ENCODE measurements at places on chromosomes 5 and 9.

GRCh38 chr5:80711938-80712337 lies 57.2 kb upstream of the DHFR start:
- DNase-seq = no peak

GRCh38 chr9:128053560-128053959 lies 13.6 kb downstream of the NAIF1 start:
- no peak for DNase-seq

- no peak for DNase-seq
Measured at GRCh38 chr5:91103353-91104061, 279.6 kb downstream of the ARRDC3 start.

DNA sequence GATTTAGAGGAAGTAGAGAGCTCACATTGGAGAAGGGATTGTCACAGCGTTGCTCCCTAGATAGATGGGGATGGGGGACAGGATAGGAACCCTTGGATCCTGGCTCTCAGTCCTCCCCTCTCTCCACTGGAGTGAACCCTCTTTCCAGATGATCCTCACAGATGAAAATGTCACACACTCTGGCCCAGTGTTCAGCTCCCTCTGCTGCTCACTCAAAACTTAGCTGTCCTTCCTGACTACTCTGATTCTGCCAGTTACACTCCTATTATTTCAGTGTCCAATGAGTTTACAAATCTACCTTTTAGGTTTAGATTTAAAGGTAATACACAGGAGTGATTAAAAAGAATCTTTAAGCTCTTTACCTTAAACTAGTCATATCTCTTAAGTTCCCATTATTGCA lies 5.8 kb upstream of the SPINK7 start:
- no peak for DNase-seq

DNA sequence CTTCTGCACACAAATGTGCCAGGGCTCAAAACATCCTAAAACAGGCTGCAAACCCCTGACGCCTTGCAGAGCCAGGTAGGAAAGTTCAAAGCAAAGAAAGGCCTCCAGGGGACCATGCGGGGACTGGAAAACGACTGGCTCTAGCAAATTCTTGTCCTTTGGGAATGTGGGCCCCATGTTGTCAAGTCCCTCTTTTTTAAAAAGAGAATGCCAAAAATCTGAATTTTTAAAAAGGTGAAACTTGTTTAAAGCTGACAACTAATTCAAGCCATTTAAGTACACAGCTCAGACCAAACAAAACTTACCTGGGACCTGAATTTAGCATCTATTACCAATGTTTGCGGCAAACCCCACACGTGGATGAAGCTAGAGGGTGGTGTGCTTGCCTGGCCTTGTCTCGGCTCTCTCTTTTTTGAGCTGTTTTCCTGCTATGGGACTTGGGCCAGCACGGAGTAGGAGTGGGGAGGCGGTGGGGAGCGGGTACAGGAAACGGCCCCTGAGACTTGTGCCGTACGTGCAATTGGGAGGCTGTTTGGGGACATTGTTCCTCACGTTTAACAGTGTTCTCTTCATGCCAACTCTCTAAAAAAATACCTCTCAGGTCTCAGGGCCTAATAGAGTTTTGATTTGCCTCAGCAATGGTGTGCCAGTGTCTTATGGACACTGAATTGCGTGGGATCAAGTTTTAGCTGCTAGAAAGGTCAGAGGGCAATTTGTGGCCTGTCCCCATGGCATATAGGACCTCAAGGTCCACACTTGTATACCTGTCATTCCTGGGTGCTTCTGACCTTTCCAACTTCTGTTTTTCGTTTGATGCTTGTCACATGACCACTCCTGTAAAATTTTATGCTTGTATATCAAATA lies 15.1 kb upstream of the PHF19 start:
- peak; percentile 60 for DNase-seq

GRCh38 chr5:58666598-58667581 lies 84.0 kb downstream of the RAB3C start:
- no peak for DNase-seq

- DNase-seq = no peak
Measured at GRCh38 chr5:138385660-138386059, 33.2 kb downstream of the KDM3B start.

GRCh38 chr5:449151-449550 lies 6.2 kb downstream of the EXOC3 start:
- no peak for DNase-seq

- DNase-seq = no peak
Measured at GRCh38 chr9:121567500-121568342, 68.1 kb upstream of the GGTA1 start.

GRCh38 chr9:130555968-130556367 lies 23.4 kb upstream of the FUBP3 start:
- no peak for DNase-seq

DNA sequence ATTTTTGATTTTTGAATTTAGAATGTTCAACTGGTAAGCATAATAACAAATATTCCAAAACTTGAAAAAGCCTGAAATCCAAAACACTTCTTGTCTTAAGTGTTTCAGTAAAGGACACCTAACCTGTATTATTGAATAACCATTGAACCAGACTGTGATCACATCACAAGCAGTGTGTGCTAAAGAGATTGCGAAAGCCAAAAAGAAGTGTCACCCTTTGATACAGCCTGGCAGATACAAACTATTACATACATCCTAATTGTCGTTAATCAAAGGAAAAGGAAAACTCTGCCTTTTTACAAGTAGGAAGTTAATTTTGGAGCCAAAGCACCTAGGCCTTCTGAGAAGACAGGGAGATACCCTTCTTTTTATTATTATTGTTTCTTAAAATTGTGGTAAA lies 8.4 kb upstream of the FAM120AOS start:
- no peak for DNase-seq

DNA sequence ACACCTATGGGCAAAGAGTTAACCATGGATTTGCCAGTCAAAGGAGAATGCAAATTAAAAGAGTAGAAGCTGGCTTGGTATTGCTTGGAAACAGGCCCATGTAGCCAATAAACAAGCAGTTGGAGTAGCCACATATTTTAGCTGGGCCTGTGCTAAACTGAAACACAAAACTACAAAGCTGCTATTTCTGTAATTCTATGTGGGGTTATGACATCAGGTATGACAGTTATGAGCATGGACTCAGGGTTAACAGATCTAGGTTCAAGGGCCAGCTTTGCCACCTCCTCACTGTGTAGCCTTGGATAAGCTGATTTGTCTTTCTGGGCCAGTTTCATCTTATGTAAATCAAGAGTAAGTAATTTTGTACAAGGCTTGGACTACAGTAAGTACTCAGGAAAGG lies 142.7 kb downstream of the PIP5K1B start:
- DNase-seq = no peak

- no peak for DNase-seq
Measured at GRCh38 chr5:9545992-9546851, at the start of gene SEMA5A. Gene SEMA5A (minus strand): TSS chr5:9546075. CDS start chr5:9379946, 166,129 bp downstream.

DNA sequence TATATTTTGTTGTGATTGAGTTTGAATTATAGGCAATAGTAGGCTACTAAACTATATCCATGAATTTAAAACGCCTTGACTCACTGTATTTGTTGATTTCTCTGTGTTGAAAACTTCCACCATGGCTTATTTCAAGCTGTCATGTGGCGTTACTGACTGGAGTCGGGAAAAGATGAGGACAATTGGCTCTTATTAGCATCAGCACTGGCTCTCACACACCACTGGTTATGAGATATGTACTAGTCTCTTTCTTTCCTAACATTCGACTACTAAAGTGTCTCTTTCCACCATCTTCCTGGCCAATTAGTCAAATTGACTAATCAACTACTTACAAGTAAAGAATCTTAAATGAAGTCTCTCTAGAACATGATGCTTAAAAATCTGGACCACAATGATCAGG lies 9.1 kb upstream of the DAB2 start:
- no peak for DNase-seq

DNA sequence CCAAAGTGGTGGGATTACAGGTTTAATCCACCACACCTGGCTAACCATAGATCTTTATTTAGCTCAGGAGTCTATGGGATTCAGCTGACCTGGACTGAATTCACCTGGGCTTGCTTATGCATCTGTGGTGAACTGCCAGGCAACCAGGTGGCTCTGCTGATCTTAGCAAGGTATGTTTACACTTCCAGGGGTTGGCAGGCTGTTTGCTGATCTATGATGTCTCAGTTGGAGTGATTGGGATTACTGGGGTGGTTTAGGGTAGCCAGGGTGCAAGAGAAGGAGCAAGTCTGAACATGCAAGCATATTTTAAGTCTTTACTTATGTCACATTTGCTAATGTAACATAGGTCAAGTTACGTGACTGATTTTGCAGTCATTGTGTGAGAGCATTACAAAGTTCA lies 63.6 kb upstream of the JAK2 start:
- DNase-seq = no peak

- no peak for DNase-seq
Measured at GRCh38 chr9:73539881-73540390, 388.3 kb downstream of the ANXA1 start.

DNA sequence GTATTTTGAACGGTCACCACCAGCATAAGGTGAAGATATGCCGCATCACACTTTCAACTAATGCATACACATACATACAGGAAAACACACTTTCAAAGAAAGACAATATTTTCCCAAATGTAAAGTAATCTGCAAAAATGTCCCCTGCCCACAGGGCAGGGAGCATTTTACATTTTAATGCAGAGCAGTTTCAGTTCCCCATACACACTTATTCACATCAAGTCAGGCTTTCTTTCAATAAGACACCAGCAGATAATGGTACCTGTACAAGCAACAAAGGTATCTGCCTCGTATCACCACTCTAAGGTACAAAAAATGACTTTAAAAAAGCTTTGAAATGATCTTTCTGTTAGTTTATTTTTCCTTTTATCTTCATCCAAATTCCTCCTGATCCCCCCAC lies 247.1 kb upstream of the CCNG1 start:
- no peak for DNase-seq

DNA sequence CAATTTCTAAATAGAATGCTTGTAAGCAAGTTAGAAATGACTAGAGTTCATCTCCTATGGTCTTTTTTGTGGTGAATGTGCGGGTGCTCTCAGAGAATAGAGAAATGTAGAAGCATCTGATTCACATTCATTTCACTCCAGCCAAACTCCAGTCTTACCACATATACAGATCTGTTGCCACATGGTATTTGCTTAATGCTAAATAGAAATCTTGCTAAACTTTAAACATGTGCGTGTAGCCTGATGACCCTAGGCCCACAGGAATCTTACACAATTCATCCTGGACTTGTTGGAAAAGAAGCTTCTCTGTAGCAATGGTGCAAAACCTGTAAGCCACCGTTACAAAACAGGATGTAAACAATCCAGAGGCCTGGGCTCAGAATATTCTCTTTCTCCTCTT lies 135.2 kb downstream of the PCSK1 start:
- DNase-seq = no peak

GRCh38 chr5:176540476-176540899 lies 3.3 kb upstream of the RNF44 start:
- no peak for DNase-seq

- DNase-seq = peak; percentile 76
Measured at GRCh38 chr9:136787690-136788400, 3.3 kb upstream of the TMEM141 start.

- no peak for DNase-seq
Measured at GRCh38 chr9:105681724-105682123, 12.6 kb upstream of the TMEM38B start.

DNA sequence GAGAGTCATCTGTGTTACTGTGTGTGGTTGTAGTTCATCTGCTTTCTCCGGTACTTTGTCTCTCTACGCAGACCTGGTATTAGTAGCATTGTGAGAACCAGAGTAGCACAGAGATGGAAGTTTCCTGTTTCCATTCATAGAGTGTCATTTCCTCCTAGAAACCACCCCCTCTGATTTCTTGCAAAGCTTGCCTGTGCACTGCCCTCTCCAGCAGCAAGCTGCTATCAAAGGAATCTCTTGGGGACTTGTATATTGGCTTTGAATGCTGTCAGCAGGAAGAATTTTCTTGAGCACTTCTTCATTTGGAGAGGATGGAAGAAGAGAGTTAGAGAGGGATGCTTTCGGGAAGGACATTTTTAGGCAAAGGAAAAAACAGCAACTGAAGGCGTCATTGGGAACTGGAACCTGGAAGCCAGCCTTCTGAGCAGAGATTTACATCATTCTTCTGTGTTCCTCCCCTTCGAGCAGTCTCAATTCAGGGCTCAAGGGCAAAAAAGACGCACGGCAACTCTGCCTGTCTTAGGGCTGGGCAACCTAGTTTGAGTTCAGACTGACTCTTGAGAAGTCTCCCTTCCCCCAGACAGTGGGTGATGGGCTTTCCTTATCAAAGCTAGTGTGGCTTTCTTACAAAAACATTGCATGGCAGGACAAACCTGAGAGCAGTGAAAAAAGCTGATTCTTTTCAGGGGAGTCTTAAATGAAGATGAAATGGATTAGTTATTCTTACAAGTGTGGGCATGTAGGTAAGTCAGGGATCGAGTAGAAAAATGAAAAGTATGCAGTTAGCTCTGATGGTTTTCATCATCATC lies 226.3 kb downstream of the AOPEP start:
- no peak for DNase-seq

GRCh38 chr5:110440058-110440457 lies 286.4 kb downstream of the TMEM232 start:
- no peak for DNase-seq

GRCh38 chr5:63962279-63962678 lies at the start of gene HTR1A:
Gene HTR1A (minus strand): TSS chr5:63962445. CDS start chr5:63961719, 726 bp downstream.
- DNase-seq = no peak

DNA sequence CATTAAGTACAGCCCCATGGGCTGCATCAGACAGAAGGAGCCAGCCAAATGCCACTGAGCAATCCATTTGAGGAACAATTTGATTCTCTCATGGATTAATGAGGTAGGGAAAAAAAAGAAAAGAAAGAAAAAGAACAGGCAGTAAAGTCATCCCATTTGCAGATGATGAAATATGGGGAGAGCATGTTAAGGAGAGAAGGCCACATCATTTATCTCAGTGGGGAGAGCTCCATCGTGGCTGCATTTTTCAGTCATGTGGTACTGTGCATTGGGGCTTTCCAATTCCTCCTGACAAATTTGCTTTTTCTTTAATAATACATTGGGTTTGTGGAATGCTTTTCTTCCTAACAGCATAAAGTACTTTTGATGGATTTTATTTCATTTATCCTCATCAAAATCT lies 375.2 kb upstream of the TLE4 start:
- no peak for DNase-seq

- DNase-seq = no peak
Measured at GRCh38 chr9:136910197-136910900, 24.0 kb downstream of the TRAF2 start.

DNA sequence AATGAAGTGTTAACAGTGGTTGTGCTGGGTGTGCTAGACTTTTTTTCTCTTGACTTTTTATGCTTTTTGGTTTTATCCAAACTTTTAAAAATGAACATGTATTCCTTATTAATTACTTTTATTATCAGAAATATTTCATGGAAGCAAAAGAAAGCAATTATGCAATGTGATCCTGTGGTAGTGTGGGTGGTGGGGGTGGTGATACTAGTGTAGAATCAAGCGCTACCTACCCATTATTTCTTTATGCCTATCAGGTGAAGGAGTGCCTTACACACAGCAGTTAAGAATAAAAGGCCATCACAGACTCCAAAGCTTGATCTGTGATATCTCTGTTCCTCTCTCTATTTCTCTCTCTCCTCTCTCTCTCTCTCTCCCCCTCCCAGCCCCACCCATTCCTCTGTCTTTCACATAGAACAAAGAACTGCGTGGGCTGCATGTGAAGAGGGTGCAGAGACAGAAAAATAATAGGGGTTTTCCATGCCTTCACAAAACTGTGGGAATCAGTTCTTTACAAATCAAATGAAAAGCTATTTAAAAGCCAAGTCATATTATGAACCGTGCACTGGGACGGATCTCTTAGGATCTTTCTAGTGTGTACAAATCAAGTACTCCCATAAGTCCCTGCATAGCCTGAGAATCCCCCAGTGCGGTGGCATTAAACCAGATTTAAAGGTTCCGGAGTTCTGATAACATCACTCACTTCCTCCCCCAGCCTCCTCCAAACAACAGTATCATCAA lies 351.2 kb downstream of the RAB3C start:
- no peak for DNase-seq

GRCh38 chr9:124800306-124801259 lies 23.6 kb downstream of the OLFML2A start:
- no peak for DNase-seq
